ENCODE measurements at places on chromosomes 6 and 20.

GRCh38 chr6:158068893-158069799 lies 87.5 kb downstream of the SYNJ2 start:
- DNase-seq, result peak; percentile 84

GRCh38 chr6:19849755-19850154 lies 12.6 kb downstream of the ID4 start:
- DNase-seq, result no peak

DNA sequence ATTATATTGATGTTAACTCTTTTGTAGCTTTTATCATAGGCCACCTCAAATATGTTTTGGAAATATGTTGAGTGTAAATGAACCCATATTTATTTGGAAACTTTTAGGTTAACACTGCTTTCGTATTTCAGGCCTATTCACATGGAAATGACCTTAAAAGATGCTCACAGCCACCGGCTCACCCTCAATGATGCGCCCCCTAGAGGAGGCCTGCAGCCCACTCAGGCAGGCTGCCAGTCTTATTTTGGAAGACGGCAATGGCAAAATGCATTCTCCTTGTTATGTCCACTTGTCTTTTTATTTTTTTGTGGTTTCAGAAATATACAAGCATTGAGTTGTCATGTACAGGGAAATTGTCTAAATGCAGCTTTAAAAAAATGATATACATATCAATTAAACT lies 869.7 kb downstream of the PHF3 start:
- DNase-seq, result no peak

GRCh38 chr20:50632236-50632635 lies 59.1 kb downstream of the RIPOR3 start:
- no peak for DNase-seq

DNA sequence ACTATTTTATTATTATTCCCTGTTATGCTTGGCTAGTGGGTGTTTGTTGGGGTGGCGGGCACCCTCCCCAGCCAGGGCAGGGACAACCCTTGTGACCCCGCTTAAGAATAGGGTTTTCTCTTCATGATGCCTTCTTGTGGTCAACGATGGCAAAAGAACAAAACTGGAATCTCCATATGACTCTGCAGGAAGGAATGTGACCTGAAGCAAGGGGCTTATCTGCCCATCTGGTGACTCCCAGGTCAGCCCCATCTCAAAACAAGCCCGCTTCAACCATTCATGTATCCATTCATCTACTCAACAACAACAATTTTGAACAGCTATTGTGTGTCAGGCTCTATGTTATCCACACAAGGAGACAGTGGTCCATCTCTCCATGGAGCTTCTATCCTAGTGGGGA lies 30.9 kb upstream of the TGM6 start:
- DNase-seq, result no peak

GRCh38 chr6:66508433-66508832 lies 801.4 kb upstream of the EYS start:
- no peak for DNase-seq

DNA sequence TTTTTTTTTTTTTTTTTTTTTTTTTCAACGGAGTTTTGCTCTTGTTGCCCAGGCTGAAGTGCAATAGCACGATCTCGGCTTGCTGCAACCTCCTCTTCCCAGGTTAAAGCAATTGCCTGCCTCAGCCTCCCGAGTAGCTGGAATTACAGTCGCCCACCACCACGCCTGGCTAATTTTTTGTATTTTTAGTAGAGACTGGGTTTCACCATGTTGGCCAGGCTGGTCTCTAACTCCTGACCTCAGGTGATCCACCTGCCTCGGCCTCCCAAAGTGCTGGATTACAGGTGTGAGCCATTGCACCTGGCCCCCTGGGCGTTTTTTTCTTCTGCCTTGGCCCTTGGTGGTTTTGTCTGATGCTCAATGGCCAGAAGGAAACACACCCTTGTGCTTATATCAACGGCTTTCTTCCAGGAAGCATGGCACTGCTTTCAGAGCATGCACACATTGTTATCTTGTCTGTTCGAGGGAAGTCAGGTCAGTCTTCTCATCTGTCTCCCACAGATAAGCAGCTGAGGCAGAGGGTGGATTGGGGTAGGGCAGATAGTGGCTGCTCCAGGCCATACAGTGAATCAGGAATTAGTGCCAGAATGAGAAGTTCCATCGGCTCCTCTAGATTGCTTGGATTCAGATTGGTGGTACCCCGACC lies 203.1 kb downstream of the TSHZ2 start:
- DNase-seq, result no peak

DNA sequence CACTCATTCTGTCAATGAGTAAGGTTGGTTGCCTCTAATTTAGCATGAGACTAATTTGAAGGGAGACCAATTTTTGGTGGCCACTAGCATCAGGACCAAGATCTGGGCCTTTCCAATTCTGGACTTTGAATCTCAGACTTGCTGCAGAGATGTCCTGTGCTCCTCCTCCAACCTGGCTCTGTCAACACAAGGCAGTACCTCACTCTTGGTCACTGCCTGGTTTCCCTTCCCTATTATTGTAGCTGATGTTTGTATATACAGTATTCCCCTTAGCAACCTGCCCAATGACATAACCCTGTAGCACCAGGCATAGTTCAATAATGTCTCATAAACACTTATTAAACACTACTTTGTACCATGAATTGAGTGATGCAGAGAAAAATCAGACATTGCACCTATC lies 50.4 kb downstream of the UNC5CL start:
- DNase-seq, result peak; percentile 38

DNA sequence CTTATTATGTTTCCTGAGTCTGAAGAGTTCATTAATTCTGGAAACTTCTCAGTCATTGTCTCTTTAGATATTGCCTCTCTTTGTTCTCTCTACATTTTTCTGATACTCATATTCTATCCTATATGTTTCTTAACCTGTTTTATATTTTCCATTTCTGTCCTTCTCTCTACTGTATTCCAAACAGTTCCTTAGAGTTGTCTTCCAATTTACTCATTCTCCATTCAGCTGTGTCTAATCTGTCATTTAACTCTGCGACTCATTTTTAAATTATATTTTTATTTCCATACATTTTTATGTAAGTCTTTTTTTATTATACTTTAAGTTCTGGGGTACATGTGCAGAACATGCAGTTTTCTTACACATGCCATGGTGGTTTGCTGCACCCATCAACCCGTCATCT lies 251.8 kb downstream of the NRN1 start:
- no peak for DNase-seq

- peak; percentile 36 for DNase-seq
Measured at GRCh38 chr6:73985891-73986290, 289.9 kb downstream of the CD109 start.

- DNase-seq, result peak; percentile 43
Measured at GRCh38 chr6:110876806-110877564, 2.4 kb downstream of the AMD1 start.

GRCh38 chr6:118705544-118706491 lies 54.4 kb upstream of the CEP85L start:
- DNase-seq, result peak; percentile 88

DNA sequence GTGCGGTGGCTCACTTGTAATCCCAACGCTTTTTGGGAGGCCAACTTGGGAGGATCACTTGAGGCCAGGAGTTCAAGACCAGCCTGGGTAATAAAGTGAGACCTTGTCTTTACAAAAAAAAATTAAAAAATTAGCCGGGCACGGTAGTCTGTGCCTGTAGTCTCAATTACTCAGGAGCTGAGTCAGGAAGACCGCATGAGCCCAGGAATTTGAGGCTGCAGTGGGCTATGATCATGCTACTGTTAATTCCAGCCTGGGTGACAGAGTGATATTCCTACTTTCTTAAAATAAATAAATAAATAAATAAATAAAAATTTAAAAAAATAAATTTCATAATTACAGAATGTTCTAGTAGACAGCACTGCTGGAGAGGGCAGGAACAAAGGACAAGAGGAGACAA lies 62.4 kb downstream of the DST start:
- DNase-seq, result no peak

GRCh38 chr20:42093542-42094440 lies 475.6 kb upstream of the CHD6 start:
- no peak for DNase-seq

DNA sequence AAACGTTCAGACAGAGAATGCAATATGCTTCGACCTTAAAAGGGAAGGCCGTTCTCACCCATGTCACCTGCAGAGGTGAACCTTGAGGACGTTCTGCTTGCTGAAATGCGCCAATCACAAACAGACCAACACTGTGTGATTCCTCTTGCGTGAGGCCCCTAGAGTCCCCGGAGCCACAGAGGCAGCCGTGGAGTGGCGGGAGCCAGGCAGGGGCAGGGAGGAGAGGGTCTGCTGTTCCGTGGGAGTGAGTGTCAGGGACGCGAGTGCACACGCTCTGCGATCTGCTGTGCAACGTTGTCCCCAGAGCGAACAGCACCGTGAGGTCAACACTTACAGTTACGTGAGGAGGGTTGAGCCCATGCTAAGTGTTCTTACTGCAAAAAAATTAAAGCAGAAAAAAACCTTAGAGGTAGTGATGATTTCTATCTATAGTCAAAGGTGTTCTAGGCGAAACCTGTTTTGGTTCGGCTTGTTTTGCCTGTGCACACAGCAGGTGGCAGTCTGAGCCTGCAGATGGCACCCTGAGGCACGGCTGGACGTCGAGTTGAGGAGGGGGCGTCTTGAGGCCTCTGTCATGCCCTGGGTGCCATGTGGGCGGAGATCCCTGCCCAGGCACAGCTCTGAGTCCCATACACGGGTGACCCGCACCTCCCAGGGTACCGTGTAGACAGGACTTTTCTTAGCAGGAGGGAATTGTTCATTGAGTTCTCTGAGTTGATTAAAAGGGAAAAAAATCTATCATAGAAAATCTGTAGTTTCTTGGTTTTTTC lies 71.7 kb upstream of the FRMD1 start:
- no peak for DNase-seq

DNA sequence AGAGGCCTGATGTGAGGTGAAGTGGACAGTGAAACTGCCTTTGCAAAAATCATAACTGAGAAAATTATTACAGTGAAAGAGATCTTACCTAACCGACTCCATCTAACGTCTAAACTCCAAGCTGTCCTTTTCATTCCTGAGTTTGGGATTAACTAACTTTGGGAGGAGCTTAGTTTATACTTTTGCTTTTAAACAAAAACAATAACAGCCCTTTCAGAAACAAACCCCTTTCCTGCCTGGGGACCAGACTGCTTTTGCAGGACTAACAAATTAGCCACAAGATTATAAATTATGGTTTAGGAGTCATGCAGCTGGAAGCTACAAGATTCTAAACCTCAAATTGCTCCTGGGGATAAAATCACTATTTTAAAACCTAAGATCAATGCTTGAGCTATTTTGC lies 38.6 kb upstream of the HFE start:
- DNase-seq, result no peak

- DNase-seq, result no peak
Measured at GRCh38 chr20:42218621-42219374, 600.6 kb upstream of the CHD6 start.

- DNase-seq, result no peak
Measured at GRCh38 chr6:157276134-157276532, 47.2 kb downstream of the TMEM242 start.

DNA sequence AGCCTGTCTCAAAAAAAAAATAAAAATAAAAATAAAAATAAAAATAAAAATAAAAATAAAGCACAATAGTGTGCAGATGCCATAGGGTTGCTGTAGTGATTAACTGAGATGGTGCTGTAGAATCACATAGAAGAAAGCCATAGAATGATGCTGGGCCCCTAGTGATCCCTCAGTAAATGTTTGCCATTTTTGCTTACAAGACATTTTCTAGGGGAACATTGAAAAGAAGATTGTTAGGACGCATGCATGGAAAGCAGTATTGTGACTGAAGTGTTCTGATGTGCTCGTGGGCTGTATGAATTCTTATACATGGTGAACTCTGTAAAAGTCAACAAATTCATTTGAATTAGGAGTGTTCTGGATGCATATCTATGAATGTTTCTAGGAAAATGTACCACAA lies 22.0 kb upstream of the SAMD3 start:
- DNase-seq, result no peak

GRCh38 chr6:116073765-116074440 lies 13.2 kb upstream of the FRK start:
- DNase-seq, result peak; percentile 93

DNA sequence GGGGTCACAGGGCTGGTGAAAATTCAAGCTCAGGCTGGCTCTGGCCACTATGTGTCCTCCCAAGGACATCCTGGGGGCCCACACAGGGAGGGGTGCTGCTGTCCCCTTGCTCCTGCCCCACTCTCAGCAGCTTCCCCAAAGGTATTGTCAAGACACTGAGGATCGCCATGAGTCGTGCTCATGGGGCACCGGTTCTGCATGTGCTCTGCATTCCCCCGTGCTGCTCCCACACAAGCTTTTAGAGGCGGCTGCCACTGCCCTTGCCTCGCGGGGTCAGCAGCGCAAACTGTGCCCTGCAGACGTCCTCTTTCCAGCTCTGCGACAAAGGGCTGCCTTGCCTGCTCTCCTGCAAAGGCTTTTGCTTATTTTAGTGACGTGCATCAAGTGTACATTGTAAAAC lies 179.8 kb downstream of the ERMARD start:
- DNase-seq, result no peak

DNA sequence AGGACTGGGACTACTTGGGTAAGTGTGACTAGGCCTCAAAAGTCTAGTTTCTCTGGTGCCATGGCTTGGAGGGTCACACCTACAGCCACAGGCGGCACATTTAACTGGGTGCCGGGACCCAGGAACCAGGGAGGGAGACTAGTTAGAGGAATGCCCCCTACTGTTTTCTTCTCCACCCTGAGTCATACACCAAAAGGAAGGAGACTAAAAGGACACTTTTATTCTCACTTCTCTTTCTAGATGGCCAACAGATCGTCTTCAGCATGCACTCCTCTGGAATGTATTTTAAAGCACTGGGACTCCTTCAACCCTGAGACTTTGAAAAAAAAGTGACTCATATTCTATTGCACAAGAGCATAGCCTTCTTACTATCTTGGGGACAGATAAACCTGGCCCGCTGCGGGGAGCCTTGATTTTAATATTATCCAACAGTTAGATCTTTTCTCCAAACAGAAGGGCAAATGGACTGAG lies 33.4 kb downstream of the PLN start:
- DNase-seq, result peak; percentile 75

GRCh38 chr6:835476-836160 lies 142.7 kb upstream of the EXOC2 start:
- peak; percentile 87 for DNase-seq

GRCh38 chr6:152268846-152269442 lies 368.2 kb downstream of the SYNE1 start:
- no peak for DNase-seq

GRCh38 chr6:157096105-157096504 lies 227.2 kb downstream of the TMEM242 start:
- DNase-seq, result no peak

GRCh38 chr6:1906014-1906413 lies 296.3 kb downstream of the FOXC1 start:
- no peak for DNase-seq

DNA sequence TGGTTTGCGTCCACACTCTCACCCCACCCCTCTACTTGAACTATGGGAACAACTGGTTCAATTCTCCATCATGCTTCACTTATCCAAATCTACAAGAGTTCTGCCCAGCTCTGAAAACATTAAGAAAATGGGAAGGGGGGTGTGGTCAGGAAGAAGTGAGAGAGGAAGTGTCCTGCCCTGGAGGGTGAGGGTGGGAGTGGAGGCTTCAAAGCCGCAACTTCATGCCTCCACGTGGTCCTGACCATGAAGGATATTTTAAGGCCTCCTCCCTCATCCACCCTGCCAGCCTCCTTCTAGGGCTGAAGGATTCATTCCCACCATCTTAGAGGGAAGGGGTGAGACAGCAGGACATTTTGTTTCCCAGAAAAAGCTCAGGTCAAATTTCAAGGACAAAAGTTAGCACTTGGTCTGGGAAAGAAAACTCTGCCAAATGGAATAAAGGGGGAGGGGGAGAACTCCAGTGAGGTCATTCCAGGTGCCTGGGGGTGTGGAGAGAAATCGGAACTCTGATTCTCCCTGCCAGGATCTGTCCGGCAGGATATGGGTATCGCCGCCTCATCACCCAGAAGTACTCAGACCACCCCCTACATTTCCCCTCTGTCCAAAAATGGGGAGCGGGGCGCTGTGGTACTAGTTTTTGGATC lies 4.9 kb downstream of the RIMS4 start:
- no peak for DNase-seq
